NCI-H2171 (cell line): ENCODE measurements at places on chromosomes 2 and 18.

GRCh38 chr18:56662063-56662408 is 10.9 kb downstream of the WDR7 start:
- DNase-seq: no peak

DNA sequence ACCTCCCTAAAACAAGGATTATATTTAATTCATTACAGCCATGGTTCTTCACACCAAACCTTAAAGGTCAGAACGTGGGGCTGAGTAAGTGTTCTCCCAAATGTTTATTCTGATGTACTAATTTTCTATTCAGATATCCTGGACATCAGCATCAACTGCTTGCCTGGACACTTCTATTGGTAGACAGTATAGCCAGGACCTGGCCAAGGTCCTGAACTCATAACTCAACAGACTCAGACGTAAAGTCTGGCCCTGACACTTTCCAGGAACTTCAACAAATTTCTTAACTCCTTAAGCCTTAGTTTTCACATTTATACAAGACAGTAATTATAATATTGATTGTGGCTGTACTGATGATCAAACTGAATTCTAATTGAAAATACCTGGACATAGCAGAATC is 89.1 kb downstream of the AKAIN1 start:
- no peak for DNase-seq

GRCh38 chr2:170024721-170025120 is 153.2 kb upstream of the MYO3B start:
- DNase-seq: no peak

DNA sequence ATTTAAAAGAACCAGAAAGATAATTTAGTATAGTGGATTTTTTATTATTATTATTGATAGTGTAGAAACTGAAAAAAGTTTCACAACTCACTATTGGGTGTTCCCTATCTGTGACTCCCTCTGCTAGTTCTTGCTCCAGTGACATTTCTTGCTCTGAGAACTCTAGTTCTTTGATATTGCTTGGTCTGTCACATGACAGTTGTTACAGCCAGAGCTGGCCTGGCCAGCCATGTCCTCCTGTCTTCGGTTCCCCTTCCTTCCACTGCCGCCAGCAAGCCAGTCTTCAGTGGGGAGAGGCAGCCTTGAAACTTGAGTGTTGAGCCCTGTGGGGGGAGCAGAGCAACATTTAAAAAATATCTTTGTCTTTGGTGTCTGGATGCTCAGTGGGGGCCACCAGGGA is 7.6 kb upstream of the THOC1 start:
- no peak for DNase-seq

GRCh38 chr2:219495531-219496122 is 3.1 kb upstream of the GMPPA start:
- peak; percentile 72 for DNase-seq

DNA sequence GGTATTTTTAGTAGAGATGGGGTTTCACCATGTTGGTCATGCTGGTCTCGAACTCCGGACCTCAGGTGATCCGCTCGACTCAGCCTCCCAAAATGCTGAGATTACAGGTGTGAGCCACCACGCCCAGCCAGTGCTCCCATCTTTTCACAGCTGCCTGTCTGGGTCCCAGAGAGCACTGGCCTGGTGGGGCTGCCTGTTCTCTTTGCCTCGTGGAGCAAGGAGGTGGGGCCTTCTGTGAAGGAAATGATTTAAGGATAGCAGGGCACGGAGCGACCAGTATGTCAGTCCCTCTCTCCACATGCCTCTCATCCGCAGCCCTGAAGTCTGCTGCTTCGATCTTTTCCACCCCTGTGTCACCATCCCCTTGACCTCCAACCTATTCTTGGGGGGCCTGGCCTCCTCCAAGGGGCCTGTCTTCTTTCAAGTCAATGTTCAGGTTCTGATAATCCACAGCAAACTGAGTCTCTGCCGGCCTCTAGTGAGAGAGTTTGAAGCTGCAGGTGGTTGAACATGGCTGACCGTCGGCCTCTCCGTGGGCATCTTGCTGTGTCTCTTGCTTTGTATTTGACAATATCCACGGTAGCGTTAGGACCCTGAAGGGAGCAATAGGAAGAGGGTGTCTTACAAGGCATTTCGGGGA is 28.2 kb upstream of the GIGYF2 start:
- DNase-seq: no peak

- peak; percentile 17 for DNase-seq
Observed at GRCh38 chr18:54127759-54128378, 96.6 kb downstream of the MBD2 start.

- no peak for DNase-seq
Observed at GRCh38 chr2:108986916-108987510, 2.0 kb downstream of the EDAR start.

- no peak for DNase-seq
Observed at GRCh38 chr2:154247503-154247902, 375.8 kb downstream of the GALNT13 start.

DNA sequence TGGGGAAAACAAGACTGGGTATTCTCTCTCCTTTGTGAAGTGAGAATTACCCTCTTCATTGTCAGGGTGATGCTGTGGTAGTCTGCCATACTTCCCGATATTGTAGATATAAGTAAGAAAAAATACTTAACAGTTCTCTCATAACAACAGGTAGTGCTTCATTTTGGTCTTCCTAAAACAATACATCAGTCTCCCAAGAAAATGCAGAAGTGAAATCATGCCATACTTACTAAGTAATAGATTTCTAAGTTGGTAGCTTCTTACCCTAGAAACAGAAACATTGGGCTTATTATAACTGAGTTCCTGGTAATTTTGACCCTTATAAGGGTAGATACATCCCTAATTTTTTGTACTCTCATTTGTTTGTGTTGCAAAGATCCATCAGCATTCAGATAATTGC is 460.7 kb upstream of the DCC start:
- no peak for DNase-seq

- DNase-seq: no peak
Observed at GRCh38 chr2:121031568-121032340, 253.2 kb downstream of the TFCP2L1 start.

- DNase-seq: peak; percentile 10
Observed at GRCh38 chr2:206095536-206096332, 9.8 kb upstream of the INO80D start.

DNA sequence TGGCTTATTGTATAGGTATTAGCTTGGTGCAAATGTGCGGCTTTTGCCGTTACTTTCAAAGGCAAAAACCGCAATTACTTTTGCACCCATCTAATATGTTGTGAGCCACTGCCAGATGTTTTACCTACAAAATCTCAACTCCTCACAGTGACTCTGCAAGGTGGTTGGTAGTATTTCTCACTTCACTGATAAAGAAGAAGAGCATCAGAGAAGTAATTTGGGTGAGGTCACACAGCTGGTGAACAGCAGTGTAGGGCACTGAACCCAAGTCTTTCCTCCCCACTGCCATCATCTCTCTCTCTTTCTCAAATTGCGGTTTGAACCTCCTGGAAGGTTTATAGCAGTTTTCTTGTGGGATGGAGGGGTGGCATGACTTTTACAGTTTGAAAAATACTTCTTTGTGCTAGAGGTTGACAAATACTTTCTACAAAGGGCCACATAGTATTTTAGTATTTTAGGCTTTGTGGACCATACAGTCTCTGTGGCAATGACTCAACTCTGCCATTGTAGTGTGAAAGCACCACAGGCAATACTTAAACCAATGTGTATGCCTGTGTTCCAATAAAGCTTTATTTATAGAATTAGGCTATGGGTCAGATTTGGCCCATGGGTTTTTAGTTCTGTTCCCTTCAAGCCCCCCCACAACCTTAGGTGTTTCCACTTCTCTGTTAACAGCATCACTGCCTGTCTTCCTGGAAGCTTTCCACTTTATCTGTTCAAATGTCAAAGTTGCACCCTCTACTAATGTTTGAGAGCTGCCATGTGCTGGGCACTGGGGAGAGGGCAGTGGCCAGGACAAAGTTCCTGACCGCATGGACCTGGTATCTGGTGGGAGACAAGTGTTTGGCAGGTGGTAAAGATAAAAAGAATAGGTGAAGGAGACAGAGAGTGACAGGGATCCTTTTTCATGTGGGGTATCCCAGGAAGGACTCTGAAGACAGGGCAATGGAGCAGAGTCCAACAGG is 30.1 kb downstream of the FHOD3 start:
- no peak for DNase-seq

GRCh38 chr2:225920621-225921220 is 521.2 kb downstream of the NYAP2 start:
- DNase-seq: no peak

GRCh38 chr2:126244937-126245336 is 411.0 kb upstream of the GYPC start:
- DNase-seq: no peak

DNA sequence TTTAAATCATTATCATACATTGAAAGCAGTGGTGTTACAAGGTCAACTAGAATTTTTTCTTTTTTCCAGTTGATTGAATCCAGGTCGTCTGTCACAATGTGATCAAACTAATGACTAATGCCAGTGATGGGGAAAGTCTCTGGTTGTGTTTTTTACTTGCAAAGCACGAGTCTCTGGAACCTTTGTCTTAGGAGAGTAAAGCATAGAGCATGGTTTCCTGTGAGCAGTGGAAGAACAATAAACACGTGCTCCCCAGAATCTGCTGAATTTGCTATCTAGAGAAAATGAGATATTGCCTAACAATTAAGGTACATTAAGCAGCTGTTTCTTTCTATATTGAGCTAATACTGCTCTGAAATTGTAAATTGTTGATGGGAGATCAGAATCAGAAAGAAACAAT is 1332.4 kb upstream of the TMEFF2 start:
- no peak for DNase-seq

DNA sequence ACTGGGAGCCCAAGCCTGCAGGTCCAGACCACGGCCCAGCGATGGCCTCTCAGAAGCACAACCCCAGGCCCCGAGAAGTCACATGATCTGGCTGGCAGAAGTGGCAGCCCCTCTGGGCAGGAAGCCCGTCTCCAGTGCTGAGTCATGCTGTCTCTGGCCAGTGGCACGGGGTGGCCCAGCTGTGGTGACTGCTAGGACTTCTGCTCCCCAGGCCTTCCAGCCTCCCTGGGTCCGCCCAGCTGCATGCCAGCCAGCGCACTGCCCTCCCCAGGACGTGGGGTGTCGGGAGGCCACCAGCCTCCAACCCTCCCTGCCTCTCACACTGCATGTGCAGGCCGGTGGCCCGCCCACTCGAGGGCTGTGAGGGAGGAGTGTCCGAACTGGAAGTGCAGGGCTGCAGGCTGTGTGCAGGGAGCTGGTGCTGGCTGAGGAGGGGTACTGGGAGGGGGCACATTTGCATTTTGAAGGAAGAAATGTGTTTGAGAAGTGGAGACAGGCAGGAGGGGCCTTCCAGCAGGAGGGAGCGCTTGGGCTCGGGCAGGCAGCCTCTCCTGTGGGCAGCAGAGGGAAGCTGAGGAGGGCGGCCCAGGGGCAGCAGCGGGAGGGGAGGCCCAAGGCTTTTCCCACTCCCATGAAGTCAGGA is 17.0 kb upstream of the HPCAL1 start:
- no peak for DNase-seq

GRCh38 chr2:63899639-63900038 is 57.9 kb downstream of the UGP2 start:
- DNase-seq: no peak

DNA sequence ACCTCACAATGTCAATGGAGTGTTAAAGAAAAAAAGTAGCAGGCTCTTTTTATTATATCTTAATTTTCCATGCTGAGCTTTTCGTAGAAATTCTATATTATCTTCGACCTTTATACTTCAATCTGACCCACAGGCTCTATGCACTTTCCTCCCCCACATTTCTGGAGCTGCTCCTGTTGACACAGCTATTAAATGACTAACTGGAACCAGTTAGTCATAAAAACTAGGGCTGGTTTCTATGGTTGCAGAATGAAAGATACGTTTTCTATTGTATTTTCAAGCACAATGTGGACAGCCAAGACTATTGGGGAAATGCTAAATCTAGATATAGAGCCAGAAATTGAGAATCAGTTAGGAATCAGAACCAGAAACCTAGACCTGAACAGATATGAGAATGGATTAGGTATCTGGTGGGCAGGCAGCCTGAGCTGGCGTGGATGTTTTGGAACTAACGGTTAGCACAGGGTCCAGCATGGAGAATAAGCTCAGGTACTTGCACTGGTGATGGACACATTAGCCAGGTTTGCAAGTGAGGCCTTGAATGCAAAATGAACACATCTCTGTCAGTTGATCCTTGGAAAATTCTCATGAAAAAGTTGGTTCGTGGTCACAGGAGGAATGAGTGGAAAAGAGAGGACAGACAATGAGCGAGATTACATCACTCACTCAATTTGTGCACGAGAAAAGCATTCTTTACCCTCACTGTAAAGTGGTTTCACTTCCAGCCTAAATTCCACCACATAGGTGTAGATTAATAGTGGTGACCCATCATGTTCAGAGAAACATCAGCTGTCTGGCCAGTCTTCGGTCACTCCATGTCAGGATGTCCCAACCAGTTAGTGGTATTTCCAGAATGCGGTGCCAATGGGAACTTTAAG is 144.6 kb upstream of the EPHA4 start:
- DNase-seq: no peak
